AG10803 (cell line): ENCODE measurements at places on chromosomes 3 and 15.

DNA sequence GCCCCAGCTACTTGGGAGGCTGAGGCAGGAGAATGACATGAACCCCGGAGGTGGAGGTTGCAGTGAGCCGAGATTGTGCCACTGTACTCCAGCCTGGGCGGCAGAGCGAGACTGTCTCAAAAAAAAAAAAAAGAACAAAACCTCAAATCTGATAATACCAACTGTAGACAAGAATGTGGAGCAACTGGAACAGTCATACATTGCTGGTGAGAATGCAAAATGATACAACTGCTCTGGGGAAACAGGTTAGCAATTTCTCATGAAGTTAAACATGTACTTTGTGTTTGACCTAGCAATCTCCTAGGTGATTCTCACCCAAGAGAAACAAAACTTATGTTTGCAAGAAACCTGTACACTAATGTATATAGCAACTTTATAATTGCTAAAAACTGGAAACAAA is 4.4 kb upstream of the VHL start:
- no peak for DNase-seq

DNA sequence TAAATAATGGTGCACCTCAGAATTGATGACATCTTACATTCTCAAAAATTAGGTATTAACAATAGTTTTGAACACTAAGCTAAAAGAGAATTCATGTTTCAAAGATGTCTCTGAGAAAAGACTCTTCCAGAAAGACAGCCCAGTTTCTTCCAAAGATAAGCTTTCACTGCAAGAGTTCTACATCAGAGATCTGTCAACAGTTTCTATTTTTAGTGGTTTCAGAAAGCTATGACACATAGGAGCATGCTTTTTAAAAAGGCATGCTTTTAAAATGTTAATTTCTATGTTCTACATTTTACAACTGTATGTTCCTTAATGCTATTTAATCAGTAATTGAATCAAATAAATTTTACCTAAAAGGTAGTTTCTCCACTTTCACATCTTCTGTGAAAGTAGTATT is 88.2 kb downstream of the PLOD2 start:
- DNase-seq: peak; percentile 15

DNA sequence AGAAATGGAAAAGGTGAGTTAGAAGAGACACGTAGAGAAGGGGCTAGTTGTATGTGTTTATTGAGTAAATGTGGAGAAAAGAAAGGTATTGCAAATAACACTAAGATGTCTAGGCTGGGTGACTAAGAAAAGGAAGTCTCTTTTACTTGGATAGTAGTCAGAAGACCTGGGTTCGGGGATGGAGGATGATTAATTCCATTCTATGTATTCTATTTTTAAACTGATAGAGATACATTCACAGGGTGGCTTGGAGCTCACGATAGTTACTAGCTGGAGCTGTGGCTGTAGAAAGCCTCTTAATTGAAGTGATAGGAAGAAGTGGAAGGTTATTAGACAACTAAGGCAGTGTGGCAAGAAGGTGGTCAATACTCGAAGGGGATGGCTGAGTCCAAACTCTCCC is 65.9 kb upstream of the TNIK start:
- DNase-seq: peak; percentile 32

DNA sequence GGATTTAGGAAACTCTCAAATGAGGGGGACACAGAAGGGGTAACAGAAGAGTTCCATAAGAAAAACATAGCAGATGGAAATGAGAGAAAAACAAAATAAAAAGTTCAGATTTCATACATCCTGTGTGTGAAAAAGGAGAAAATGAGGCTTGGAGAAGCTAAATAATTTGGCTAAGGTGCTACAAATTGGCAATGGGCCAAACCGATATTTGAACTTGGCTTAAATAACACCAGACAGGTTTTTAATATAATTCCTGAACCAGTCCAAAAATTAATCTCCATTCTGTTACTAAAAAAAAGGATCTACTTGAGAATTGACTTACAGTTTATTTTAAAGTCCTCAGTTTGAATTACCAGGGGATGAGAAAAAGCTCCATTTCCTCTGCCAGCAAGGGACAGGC is 342.9 kb upstream of the DPH6 start:
- DNase-seq: no peak

GRCh38 chr15:80155001-80155377 is 2.2 kb downstream of the FAH start:
- DNase-seq: no peak

DNA sequence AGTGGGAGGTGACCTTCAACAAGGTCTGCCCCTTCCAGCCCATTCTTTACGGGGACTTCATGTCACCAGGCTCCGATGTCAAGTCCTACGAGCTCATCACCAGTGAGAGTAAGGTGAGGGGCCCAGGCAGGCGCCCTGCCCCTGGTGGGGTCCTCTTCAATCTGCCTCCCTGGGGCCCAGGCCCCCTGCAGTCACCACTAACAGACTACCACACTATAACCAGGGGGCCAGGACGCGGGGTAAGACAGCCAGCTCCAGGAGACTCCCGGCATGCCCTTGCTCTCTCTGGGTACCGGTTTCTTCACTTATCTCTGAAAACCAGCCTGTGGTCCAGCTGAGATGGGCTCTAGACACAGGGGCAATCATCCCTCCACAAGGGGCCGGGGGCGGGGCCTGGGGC is 63.9 kb downstream of the DNAH1 start:
- DNase-seq: no peak

DNA sequence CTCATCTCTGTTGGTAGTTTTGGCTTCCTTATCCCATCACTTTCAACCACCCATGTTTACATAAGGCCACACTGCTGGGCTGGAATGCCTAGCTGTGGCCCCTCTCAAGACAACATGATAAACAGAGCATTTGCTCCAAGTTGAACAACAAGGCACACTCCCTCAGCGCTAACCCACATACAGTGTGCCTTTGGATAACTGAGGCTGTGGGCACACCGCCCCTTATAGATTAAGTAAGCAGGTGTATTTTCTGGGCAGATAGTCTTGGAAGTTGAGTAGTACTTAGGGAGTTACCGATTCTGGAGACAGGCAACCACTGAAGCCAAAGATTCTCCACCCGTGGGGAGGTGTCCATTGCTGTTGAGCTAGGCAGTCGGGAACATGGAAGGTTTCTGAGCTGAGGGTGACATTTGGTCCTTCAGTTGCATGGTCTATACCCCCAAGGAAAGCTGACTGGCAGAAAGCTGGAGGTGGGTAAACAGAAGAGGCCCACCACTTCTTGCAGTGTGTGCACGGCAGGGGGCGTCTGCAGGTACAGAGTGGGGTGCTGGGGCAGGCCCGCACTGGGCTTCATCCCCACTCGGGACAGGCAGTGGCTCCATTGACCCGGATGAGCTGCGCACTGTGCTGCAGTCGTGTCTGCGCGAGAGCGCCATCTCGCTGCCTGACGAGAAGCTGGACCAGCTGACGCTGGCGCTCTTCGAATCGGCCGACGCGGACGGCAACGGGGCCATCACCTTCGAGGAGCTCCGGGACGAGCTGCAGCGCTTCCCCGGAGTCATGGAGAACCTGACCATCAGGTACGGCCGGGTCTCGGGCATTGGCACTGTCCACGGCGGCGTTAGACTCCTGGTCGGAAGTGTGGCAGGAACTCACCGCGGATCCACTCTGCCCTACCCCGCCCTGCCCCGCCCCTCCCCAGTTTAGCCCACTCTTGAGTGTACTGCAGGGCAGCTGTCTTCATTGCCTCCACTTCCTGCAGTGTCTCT is 16.8 kb downstream of the NOX5 start:
- DNase-seq: peak; percentile 25

- peak; percentile 25 for DNase-seq
Measured at GRCh38 chr3:126746395-126747177, 42.5 kb downstream of the CHCHD6 start.

GRCh38 chr3:21914451-21914850 is 163.4 kb upstream of the ZNF385D start:
- no peak for DNase-seq

GRCh38 chr3:22971497-22971896 is 231.6 kb upstream of the UBE2E2 start:
- no peak for DNase-seq

GRCh38 chr3:34024447-34025240 is 226.2 kb downstream of the PDCD6IP start:
- DNase-seq: peak; percentile 11

DNA sequence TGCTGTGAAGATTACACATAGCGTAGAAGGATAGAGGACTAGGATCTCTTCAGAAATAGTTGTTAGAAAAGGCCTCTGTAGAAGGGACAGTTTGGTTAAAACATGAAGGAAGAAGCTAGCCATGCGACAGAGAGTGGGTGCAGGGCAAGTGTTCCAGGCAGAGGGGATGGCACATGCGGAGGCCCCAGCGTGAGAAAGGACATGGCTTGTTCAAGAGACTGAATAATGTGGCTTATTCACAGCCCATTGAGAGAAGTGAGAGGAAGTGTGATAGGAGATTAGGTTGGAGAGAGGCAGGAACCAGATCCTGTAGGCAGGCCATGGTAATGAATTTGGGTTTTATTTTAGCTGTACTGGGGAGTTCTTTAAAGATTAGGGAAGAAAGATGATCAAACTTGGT is 56.4 kb downstream of the NEO1 start:
- no peak for DNase-seq

DNA sequence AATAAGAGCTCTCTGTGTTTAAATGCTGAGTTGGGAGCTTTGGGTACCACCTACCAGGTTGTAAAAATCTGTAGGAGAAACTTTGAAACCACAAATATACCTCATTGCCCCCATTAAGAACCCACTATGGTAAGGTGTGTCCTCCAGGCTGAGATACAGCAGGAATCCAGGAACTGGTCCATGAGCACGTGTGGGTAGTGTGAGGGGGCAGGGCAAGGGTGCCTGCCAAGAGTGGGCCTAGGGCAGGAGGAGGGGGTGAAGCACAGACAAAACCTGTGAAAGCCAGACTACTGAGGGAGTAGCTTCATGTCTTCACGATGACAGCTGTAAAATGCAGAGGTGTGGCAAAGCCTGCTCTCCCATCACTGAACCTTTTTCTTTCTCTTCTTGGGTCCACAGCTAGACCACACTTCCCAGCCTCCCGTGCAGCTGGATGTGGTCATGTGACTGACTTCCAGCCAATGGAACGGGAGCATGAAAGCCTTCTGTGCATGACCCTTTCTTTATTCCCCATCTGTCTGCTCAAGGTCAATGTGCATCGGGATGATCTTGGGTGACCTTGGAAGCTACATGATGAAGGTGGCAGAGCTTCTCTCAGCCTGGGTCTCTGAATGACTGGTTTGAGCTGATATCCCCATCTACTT is 51.1 kb upstream of the POMGNT2 start:
- no peak for DNase-seq

DNA sequence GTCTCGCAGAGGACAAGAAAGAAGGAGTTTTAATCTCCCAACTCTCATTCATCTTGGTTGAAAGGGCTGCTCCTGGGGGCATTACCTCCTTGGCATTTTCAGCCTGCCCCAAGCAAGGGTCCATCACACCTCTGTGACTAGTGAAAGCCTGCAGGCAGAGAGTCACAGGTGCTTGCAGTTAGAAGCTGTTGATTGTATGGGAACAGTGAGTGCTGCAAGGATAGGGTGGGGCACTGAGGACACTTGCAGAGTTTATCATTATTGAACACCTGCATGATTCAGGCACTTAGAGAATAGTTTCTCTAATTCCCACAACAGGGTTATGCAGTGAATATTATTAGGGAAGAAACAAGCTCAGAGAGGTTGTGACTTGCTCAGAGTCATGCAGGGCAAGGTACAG is 41.7 kb upstream of the IGF2BP2 start:
- no peak for DNase-seq

DNA sequence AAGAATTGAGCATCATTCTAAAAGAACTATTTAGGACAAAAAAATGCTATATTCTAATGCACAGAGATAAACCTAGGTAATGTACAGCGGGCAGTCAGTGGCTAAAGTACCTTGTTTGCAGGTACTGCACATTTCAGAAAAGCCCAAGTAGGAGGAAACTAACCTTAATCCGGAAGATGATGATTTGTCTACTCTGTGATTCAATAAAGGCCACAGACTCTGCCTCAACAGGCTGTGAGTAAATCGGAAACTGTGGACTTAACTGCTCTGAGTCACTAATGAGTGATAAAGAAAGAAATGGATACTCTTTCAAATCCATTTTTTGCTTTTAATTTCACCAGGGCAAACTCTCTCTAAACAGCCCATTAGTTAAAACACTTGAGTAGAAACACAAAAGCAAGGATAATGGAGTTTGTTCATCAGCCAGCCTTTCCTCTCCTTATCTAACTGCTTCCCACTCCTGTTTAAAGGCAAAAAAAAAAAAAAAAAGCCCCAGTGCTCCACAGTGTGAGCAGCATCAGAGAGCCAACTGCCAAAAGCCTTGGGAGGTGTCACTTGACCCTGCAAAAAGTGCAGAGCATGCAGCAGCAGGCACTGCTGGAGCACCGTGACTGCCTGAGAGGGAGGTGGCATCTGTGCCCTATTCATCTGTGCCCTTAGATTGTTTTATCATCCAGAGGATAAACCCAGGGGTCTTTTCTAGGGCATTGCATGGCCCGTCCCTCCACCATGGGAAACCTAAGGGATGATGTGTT is 187.7 kb downstream of the SATB1 start:
- peak; percentile 17 for DNase-seq

DNA sequence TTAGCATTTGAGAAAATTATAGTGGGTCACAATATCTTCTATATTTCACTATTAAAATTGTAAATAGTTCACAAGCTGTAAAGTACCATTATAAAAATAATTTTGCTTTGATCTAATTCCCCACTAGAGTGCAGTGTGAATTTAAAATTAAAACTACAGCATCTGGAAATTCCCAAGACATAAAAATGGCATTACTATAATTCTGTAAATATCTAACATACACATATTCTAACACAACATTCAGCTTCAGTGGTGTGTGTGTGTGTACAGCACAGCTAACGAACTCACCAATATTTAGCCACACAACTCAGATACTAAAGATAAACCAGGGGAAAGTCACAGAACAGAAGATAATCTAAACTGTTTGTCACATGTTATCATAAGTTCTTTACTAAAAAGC is 424.9 kb upstream of the ZNF385D start:
- DNase-seq: peak; percentile 5

- peak; percentile 0 for DNase-seq
Measured at GRCh38 chr3:17707813-17708543, 34.5 kb downstream of the TBC1D5 start.

DNA sequence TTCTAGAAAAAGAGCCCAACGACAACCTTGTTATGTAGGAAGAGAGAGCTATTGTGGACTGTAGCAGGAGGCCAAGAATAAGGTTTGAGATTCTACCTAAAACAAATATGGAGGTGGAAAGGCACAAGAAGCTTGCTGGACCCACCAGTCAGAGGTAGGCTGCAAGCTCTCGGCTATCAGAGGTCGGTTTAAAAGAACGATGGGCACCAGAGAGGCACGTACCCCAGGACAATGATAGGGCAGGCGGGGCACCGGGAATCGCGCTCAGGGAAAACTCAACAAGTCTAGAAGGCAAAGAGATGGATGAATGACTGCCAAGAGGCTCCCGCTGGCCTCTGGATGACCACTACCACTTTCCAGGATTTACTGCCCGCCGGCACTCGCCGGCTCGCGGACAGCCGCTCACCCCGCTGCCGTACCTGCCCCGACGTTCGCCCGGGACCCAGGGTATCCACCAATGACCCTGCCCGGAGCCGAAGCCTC is 1.1 kb downstream of the HDGFL3 start:
- no peak for DNase-seq

GRCh38 chr15:80953001-80953952 is 36.3 kb downstream of the MESD start:
- peak; percentile 63 for DNase-seq

GRCh38 chr15:59654046-59654445 is 3.3 kb downstream of the GTF2A2 start:
- DNase-seq: no peak
